ENCODE measurements at places on chromosomes 16 and 17.

DNA sequence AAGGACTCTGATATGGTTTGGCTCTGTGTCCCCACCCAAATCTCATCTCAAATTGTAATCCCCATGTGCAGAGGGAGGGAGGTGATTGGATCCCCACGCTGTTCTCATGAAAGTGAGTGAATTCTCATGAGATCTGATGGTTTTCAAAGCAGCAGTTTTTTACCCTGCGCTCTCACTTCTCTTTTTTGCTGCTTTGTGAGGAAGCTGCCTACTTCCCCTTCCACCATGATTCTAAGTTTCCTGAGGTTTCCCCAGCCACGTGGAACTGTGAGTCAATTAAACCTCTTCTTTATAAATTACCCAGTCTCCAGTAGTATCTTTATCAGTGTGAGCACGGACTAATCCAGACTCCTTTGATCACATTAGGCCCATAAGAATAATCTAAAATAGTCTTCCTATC lies 719.7 kb upstream of the CDH8 start:
- no peak for DNase-seq

DNA sequence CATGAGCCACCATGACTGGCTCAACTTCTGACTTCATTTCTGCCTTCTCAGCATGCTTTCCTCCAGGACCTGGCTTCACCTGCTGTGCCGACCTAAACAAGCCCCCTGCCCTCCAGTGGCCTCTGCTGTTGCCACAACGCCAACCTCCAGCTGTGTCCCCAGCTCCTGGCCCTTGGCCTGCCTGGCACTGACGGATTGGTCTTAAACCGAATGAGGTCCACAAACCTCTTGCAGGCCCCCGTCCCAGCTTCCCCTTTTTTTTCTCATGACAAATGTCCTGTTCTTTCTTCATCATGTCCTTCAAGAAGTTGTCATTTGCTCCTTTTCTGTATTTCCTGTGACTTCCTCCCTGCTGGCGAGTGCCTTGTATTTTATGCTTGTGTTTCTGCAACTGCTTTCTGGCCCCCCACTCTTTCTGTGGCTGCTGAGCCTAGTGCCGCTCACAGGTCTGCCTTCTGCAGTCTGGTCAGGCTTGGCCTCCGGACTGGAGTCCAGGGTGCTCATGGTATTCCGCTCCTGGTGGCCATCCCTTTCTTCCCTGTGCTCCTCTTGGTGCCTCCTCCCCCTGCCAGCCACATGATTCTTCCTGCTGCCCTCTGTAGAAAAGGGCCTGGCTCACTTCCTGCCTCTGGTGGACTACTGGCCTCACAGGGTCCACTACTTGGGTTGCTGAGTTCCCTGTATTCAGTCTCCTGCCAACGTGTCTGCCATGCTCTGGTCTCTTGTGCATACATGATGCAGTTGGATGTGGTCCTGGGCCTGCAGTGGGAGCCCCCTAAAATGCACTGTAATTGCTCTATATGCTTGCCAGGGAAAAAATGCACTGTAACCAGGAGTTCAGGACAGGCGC lies 2.9 kb downstream of the ATP6V0C start:
- no peak for DNase-seq

DNA sequence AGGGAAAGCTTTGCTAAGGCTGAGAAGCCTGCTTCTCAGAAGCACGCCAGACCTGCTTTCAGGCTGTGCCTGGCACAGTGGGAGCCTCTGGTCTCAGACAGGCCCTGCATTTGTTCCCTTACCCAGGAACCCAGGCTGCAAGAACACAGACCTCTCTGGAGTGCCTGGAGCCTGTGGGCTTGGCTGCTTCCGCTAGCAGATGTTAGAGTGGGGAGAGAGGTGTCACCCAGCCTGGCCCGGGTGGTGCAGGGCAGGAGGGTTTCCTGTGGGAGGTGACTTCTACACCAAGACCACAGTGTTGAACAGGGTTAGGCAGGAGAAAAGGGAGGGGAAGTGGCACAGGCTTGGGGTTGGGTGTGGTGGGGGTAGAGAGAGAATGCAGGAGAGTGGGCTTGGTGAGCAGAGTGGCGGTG lies 35.8 kb upstream of the ADGRG1 start:
- DNase-seq = no peak

GRCh38 chr17:74729368-74729767 lies 7.7 kb upstream of the RAB37 start:
- no peak for DNase-seq

GRCh38 chr17:82931699-82932517 lies 92.1 kb upstream of the ZNF750 start:
- DNase-seq = no peak

DNA sequence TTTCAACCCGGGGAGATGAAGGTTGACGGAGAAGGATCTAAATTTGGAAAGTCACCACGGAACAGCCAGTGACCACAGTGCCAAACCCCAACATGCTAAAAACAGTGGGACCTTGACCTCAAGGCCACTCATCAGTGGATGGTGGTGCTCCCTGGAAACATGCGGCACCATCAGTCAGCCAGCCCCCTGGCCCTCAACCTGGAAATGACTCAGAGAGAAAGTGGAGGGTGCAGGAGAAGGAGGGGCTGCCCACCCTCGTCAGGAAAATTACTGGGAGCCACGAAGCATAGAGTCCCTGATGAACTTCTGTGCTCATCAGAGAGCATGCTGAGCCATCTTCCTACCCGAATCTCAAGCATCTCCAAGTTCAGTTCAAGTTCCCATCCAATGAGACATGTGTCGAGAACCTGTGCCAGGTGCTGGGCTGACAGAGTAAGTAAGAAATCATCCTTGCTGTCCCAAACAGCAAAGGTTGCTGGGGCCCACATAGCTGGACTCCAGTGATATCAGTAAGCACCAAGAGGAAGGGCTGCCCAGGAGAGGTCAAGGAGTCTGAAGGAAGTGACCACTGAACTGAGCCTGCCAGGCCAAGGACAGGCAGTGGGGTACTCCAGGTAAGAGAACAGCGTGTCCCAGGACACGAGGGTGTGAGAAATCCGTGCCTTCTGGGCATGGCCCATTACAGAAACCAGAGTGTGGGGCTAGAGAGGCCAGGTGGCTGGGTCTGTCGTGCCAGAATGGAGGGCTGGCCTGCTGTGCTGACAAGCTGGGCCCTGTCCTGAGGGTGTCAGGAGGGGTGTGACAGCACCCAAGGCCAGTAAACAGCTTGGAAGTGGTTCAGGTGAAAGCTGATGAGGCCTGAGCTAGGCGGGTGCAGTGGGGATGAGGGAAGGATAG lies 5.2 kb downstream of the PECAM1 start:
- DNase-seq = no peak

GRCh38 chr17:6548578-6549330 lies 7.6 kb downstream of the PITPNM3 start:
- no peak for DNase-seq

GRCh38 chr17:73284906-73285602 lies 23.4 kb upstream of the CPSF4L start:
- DNase-seq = no peak

DNA sequence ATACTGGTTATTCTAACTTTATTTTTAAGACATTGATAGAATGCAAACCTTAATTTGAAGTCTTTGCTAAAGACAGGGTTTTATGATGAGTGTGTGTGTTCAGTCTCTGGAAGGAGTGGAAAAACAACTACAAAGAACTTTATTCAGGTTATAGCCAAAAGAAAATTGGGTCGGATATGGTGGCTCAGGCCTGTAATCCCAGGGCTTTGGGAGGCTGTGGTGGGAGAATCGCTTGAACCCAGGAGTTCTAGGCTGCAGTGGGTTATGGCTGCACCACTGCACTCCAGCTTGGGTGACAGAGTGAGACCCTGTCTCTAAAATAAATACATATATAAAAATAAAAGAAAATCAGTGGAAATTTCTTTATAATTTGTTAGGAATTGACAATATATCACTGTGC lies 581.5 kb upstream of the CA10 start:
- DNase-seq = no peak

DNA sequence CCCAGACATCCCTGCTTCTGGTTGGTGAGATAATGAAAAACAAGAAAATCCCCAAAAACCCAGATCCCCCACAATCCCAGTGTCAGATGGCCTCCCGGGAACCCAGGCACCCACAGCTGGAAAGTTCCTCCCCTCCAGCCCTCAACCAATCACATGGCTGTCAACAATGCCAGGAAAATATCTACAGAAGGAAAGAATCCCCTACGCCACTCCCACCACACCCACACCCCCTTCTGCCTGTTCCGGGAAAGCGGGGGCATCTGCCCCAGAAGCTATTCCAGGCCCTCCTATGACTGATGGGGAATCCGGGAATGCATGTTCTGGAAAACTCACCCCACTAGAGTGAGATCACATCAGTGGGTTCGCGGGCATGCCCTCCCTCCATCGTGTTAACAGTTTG lies 1.8 kb downstream of the TMEM95 start:
- DNase-seq = no peak

- DNase-seq = no peak
Measured at GRCh38 chr17:12046786-12047185, 26.1 kb downstream of the MAP2K4 start.

GRCh38 chr16:75309156-75309555 lies 57.7 kb upstream of the BCAR1 start:
- no peak for DNase-seq

- DNase-seq = no peak
Measured at GRCh38 chr16:23570992-23571632, 13.6 kb downstream of the UBFD1 start.

- DNase-seq = no peak
Measured at GRCh38 chr17:71634376-71634775, 486.4 kb upstream of the SOX9 start.

DNA sequence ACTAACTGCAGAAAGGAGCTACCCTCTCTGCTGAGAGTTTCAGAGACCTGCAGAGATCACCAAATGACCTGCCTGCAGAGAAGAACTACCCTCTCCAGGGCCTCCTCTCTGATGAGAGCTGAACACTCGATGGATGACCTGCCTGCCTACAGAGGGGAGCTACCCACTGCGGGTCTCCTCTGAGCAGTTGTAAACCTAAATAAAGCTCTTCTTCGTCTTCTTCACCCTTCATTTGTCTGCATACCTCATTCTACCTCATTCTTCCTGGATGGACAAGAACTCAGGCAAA lies 24.2 kb downstream of the SSH2 start:
- no peak for DNase-seq

DNA sequence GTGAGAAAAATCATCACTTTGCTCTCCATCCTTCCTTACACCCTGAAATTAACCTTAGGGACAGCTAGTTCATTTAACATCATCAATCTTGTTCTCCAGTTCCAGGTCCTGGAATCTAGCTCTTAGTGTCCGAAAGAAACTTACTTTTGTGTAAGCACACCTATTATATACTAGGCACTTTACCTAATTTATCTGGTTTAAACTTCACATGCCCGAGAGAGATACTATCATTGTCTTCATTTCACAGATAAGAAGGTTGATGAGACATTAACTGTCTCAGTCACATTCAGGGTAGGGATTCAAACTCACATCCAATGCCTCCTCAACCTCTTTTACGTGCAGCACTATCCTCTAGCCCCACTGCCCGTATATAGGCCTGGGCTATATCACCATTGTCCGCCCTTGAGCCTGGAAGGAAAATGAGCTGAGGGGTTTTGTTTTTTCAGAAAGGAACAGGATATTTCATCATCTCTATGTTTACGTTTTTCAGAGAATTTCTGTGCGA lies 501 bp upstream of the AP2B1 start:
- DNase-seq = no peak

- no peak for DNase-seq
Measured at GRCh38 chr17:63142836-63143235, 176.8 kb downstream of the TANC2 start.

- no peak for DNase-seq
Measured at GRCh38 chr16:67415872-67416793, at the start of gene ZDHHC1. Gene ZDHHC1, minus strand, starts transcription at chr16:67416477. Its CDS starts 8,702 bp downstream, at chr16:67407775.

- no peak for DNase-seq
Measured at GRCh38 chr16:57892041-57892440, 78.9 kb downstream of the CNGB1 start.

DNA sequence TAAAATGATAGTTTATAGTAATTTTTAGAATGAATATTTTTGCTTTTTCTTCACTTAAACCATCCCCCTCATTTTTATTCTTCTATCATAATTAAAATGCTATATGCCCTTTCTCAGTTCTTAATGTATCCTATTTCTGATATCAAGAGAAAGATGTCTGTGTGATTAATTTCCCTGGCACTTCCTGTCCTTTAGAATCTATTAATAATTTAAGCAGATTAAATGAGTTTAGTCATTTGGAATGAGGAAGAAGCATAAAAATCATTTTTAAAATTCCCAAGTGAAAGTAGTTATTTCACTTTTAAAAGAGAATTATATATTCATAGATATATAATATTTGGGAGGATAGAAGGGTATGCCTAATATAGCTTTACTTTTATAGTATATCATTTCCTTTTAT lies 27.8 kb upstream of the CDR2 start:
- DNase-seq = no peak

DNA sequence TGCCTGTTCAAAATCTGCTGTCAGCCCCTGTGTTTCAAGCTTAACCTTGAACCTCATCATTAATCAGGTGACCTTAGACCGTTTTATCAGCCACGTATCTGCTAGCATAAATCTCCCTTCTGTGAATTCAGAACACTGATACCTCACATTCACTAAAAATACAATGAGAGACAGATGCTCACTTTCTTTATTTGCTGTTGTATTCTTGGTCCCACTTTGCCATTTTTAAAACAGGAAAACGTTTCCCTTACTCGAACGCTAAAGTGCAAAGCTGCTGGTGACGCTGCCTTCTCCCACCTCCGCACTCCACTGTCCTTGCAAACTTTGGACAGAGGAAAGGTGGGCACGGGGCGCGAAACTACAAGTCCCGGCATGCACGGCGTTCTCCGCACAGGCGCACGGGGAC lies 220 bp upstream of the ARHGAP44 start:
- DNase-seq = no peak

- no peak for DNase-seq
Measured at GRCh38 chr17:62898239-62898864, 67.7 kb upstream of the TANC2 start.

DNA sequence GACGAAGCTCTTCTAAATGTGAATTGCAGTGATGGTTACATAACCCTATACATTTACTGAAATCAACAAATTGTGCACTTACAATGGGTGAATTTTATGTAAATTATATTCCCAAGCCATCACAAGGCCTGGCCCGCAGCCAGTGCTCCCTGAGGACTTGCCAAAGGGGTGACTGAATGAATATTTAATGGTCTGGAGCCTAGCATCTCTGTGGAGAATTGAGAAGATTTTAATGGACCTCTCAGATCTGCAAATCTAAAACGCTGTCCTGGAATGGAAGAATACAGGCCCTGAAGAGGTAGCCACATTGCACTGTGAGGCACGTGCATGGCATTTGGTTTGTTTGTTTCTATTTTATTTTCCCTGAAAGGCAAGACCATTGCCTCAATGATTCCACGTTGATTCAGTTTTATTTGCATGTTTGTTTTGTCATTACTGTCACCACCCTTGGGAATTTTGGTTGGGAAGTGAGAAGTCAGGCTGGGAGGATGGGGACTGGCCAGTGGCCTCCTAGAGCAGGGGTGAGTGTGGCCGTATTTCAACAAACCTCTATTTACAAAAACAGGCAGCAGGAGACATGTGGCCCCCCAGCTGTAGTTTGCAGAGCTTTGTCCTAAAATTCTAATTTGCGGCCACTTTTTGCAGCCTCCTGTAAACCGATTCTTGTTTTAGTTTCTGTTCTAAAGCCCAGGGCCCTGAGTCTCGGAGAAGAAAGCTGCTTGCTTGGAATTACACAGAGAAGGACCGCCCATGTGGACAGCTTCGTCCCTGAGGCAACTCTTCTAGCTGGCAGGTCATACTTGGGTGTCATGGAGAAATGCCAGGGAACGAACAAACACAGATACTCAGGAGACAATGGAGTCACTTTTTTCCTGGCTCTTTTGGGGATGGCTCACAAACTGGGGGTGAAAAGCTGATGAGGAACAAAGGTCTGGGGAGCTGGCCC lies 40.5 kb upstream of the GCSH start:
- no peak for DNase-seq

GRCh38 chr17:17680477-17681186 lies 626 bp upstream of the RAI1 start:
- no peak for DNase-seq
